ENCODE measurements at places on chromosomes 5 and 9. TPM values are rescaled to one million over a fixed set of nuclear protein-coding genes. Genes with fewer than 3 reads are reported as not detected.

DNA sequence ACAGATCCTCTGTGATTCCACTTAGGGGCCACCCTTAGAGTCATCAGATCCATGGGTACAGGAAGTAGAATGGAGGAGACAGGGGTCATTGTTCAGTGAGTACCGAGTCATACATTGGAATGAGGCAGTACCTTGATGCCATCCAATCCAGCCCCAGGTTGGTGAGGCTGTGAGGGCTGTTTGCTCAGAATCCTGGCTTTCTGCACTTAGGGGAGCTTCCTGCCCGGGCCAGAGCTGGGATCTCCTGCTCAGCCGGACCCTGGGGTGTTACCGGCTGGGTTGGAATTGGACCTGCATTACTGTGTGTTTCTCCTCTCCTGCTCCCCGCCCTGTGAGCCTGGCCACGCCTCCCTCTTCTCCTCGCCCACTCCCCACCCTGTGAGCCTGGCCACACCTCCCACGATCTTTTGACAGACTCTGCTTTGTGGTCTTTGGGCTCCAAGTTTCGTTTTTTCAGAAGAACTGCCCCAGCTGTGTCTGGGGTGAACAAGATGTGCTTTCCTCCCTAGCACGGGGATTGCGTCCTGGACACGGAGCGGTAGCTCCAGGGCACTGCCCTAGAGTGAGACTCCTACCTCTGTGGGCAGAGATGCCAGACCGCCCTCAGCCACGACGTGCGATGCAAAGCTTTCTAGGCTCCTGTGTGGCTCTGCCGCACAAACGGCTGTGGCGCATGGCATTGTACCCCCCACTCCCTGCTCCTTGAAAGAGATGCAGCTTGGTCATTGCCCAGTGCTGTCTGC lies 15.4 kb downstream of the TRAF2 start:
- DNase-seq = no peak

DNA sequence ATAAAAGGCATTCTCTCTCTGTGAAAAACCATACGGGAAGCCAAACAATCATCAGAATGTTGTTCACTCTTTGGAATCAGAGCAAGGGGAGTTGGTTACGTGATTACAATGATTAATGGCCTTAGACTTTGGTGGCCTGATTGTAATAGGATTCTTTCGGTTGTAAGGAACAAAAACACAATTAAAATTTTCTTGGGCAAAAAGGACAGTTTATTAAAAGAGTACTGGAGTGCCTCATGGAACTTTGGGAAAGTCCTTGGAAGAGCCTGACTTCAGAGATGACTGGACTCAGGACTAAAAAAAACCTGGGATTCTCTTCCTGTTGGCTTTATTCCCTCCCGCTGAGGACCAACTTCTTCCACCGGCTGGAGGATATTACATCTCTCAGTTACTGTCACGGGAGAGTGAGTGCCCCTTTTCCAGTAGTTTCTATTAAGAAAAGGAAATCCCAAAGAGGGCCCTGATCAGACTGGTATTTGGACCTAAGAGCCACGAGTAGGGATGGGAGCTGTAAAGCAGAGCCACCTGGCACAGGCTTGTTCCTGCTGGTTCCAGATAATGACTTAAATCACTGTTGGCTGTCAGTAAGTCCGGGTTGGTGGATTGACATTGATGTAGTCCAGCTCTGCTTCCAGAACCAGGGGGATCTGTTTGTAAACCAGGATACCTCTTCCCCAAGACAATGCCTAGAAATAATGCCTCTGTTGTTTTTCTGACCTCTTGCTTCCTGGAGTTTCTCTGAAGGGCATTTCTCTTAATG lies 53.9 kb downstream of the CFAP95 start:
- DNase-seq = no peak

GRCh38 chr5:107964722-107965121 lies 294.0 kb upstream of the EFNA5 start:
- no peak for DNase-seq

DNA sequence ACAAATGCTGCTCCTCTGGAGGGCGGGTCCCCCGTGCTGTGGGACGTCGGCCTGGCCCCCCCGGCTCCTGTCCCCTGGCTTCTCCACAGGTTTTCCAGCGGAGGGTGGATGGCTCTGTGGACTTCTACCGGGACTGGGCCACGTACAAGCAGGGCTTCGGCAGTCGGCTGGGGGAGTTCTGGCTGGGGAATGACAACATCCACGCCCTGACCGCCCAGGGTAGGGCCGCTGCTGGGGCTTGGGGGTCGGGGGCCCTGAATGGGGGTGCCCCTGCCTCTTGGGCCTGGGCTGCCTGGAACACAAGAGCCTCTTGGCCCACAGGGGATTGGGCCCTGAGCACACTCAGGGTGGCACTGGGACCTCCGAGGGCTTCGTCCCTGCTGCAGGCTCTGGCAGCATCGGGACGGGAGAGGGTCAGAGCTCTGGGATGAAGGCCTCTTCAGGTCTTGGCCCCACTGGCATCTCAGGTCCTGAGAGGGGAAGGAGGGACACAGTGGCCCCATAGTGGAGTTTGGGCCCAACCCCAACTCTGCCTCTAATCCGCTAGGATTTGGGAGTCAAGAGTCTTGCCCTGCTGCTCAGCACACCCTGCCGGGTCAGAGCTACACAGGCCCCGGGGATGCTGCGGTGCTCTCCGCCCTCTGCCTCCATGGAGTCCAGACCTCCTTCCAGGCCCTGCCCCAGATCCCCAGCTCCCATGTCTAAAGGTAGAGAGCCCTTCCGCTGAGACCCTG lies 5.2 kb downstream of the FCN2 start:
- DNase-seq = no peak

DNA sequence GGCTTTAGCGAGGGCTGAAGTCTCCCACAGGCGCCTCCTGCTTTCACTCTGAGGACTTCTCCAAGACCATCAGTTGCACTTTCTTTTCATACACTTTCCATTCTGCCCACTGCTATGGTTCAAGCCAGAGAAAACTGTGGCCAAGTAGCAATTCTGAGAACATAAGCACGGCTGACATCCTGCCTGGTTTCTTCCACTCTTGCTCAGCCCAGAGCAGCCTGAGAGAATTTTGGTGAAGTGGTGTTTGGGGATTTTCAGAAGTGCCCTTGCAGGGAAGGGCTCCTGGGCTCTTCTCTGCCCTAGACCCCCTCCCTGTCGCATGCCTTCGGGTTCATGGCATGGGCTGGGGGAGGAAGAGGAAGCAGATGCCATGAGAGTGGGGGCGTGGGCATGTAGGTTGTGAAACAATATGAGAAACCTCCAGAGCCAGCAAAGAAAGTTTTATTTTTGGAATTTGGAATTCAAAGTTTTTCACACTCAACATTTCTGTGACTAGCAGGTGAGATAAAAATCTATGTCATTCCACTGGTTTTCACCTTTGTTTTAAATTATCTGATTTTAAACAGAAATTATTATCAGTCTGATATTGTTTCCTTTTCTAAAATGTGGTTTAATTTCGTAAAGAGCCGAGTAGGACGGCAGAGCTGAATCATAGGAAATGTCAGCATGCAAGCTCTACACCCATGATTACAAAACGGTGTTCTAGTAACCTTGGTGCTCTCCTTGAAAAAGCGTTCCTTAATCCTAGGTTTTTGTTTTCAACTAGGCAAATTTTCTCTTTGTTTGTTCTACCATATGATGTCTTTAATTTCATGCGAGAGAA lies 27.8 kb upstream of the TNFSF8 start:
- DNase-seq = no peak

DNA sequence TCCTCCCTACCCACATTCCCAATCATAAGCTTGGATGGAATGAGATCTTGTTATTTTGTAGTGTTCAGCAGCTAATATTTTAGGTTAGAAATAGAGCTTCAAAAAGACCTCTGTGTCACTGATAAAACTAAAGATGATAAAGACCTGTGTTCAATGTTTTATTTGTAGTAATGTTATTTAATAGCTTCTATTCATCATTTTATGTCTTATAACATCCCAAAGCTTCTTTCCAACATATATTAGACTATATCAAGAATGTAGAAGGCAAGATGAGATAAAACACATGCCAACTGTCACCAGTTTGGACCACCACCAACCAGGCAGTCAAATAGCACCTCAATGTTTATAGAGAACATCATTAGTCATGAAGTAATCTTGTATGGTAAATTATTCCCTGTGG lies 409.5 kb upstream of the ITGA1 start:
- no peak for DNase-seq

DNA sequence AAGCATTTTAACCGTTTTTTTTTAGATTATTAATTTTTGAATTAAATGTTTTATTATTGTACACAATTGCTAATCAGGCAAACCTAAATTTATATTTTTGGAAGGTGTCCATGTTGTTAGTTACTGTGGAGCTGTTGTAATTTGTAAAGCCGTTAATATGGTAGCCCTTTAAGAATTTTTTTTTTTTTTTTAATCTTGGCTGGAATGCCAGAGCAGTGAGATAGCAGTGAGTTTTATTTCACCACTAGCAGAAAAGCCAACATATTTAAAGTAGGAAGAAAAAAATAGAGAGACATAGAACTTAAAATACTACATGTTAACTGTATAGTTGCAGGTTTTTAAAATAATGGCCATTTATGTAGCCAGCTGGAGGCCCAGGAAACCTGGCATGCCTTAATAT lies 35.3 kb upstream of the RNF20 start:
- DNase-seq = no peak

- no peak for DNase-seq
Observed at GRCh38 chr9:121171236-121171635, 30.4 kb downstream of the RAB14 start.

GRCh38 chr9:128068386-128069205 lies 564 bp downstream of the SLC25A25 start:
- no peak for DNase-seq

DNA sequence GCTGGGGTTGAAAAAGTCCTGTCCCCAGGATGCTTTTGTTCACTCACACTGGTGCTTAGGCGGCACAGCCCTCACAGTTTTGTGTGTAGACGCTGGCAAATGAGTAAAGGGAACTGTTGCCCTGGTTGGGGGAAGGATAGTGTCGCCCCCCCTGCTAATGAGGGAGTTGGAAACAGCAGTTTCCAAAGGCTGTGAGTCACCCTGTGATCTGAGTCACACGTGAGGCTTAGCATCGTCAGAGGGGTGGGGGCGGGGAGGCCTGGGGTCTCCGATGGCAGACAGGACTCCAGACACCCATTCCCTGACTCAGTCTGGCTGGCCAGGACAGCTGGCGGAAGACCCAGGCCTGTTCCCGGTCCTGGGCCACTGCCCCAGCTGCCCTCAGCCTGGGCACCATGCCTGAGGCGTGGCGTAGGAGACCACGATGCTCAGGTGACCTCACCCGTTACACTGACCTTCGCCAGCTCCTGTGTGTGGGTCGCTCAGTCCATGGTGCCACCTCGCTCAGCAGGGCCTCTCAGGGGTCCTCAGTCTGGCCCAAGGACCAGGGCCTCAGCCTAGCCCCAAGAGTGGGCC lies 2.9 kb downstream of the DNAJB5 start:
- no peak for DNase-seq

DNA sequence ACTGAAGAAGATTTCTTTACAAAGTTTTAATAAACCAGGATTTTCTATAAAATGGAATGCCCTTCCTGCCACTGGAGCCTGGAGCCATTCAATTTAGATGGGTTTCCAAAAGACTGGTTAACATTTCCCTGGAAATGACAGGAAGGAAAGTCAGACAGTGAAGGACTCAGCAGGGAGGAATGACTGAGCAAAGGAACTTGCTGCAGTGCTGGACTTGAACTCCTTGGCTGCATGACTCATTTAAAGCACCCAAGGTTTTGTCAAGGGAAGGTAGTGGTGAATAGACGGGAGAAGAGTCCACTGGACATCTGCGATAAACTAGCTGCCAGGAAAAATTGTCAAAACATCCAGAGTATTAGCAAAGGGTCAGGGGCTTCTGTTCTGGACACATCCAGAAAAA lies 163.8 kb upstream of the SLC28A3 start:
- no peak for DNase-seq

- DNase-seq = no peak
Observed at GRCh38 chr9:13027879-13028278, 251.6 kb downstream of the MPDZ start.

The NDUFS4 gene
- 70.2 TPM for total RNA-seq

The CCL27 gene
- total RNA-seq = 0.43 TPM

The WNT8A gene
- not detected for total RNA-seq
